ENCODE measurements at places on chromosomes 11 and 22.

- H3K36me3 ChIP-seq: peaks cover 45% of the 10 kb centered on the region
- DNase-seq: no peak
- no peaks in the 10 kb centered on the region for H3K27me3 ChIP-seq
- H3K4me3 ChIP-seq: no peak overlapping the region
Observed at GRCh38 chr11:12207384-12208150, 97.2 kb downstream of the MICAL2 start.

- no peaks in the 10 kb centered on the region for H3K4me1 ChIP-seq
- no peak overlapping the region for H3K27ac ChIP-seq
Observed at GRCh38 chr22:48838376-48838775, 989.3 kb downstream of the BRD1 start.

GRCh38 chr22:41127451-41127850 is 35.1 kb downstream of the EP300 start:
- H3K27me3 ChIP-seq: no peaks in the 10 kb centered on the region
- H3K4me3 ChIP-seq: no peak overlapping the region
- no peak for DNase-seq

- no peak overlapping the region for H3K27ac ChIP-seq
- H3K4me3 ChIP-seq: no peak overlapping the region
- H3K27me3 ChIP-seq: peaks cover 38% of the 10 kb centered on the region
- H3K4me1 ChIP-seq: peaks cover 7% of the 10 kb centered on the region
Observed at GRCh38 chr11:116278076-116278475, 494.7 kb downstream of the BUD13 start.

DNA sequence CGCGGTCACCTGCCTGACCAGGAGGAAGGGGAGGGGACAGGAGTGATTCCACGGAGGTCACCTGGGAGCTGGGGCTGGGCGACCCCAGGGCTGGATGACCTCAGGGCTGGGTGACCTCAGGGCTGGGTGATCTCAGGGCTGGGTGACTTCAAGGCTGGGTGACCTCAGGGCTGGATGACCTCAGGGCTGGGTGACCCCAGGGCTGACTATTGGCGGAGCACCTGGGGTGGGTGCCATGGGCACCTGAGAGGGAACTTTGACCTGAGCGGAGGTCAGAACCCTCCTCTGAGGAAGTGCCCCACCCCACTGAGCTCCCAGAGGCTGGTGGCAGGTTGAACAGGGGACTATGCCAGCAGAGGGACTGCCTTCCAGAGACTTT is 11.8 kb upstream of the MPPED1 start:
- H3K4me3 ChIP-seq: no peak overlapping the region
- no peak for DNase-seq
- H3K27ac ChIP-seq: no peak overlapping the region
- peaks cover 57% of the 10 kb centered on the region for H3K27me3 ChIP-seq

DNA sequence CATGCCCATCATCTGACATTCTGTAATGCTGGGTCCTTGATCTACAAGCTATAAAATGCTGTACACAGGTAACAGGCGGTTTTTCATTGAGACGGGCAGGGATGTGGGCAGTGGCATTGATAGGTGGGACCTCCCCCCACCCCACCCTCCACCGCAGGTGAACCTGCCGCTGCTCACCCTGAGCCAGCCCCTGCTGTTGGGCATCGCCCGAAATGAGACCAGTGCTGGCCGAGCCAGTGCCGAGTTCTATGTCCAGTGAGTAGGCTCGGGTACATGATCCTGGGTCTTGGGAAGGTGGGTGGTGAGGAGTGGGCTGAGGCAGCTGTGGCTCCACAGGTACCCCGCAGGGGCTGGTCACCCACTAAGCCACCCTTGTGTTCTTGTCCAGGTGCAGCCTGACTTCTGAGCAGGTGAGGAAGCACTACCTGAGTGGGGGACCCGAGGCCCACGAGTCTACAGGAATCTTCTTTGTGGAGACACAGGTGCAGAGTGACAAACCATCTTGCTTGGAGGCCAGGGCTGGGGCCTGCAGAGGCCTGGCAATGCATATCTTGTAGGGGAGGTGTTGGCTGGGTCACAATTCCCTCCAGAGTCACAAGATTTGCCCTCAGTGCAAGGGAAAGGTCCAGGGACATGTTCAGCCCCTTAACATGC is 1.1 kb upstream of the DNAJC4 start:
- peak overlapping the region; percentile 96 for H3K27ac ChIP-seq
- H3K4me3 ChIP-seq: peak overlapping the region; percentile 81
- no peaks in the 10 kb centered on the region for H3K27me3 ChIP-seq
- H3K4me1 ChIP-seq: peaks cover 90% of the 10 kb centered on the region
- no peaks in the 10 kb centered on the region for H3K36me3 ChIP-seq
- no peak for DNase-seq

GRCh38 chr11:100152766-100153165 is 534.3 kb upstream of the ARHGAP42 start:
- H3K36me3 ChIP-seq: no peaks in the 10 kb centered on the region
- H3K27ac ChIP-seq: no peak overlapping the region
- no peak overlapping the region for H3K4me3 ChIP-seq
- no peaks in the 10 kb centered on the region for H3K4me1 ChIP-seq

- no peak overlapping the region for H3K4me3 ChIP-seq
- H3K36me3 ChIP-seq: no peaks in the 10 kb centered on the region
- no peaks in the 10 kb centered on the region for H3K27me3 ChIP-seq
- no peak for DNase-seq
Observed at GRCh38 chr11:62472063-62472884, 53.4 kb downstream of the SCGB1A1 start.

DNA sequence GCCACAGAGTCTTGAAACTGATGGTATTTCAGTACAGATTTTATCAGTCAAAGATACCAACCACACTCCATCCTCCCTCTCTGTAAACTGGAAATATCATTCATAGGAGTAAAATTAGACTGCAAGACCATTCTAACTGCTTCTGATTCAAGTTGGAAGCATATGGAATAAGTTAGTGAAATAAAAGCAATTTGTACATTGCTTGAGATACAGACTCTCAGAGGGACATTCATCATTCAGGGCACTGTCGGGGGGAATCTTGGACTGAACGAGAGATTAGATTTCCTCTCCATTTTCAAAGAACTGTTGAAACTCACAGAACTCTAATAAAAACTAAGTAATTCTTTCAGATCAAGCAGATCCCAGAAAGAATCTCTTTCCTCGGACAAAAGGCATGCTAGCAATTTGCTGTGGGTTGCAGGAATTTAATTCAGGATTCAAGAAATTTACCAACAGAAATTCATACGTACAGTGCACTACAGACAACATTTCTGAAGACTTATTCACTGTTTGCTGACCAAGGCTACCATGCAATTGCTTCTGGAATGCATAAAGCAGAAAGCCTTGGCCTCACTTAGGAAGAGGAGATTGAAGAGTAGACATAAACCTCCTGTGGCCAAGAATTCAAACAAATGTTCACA is 34.1 kb downstream of the PAMR1 start:
- H3K4me3 ChIP-seq: no peak overlapping the region
- peaks cover 3% of the 10 kb centered on the region for H3K36me3 ChIP-seq
- peaks cover 55% of the 10 kb centered on the region for H3K27me3 ChIP-seq
- DNase-seq: no peak

- no peak for DNase-seq
- H3K27me3 ChIP-seq: no peaks in the 10 kb centered on the region
- peak overlapping the region; percentile 25 for H3K27ac ChIP-seq
- H3K4me3 ChIP-seq: no peak overlapping the region
Observed at GRCh38 chr22:17106785-17107546, 14.2 kb downstream of the TMEM121B start.
